ENCODE measurements at places on chromosomes 5 and 9.
A peak's percentile ranks its signal among the peaks of the same experiment; 100 is the strongest.

- peak; percentile 67 for DNase-seq
These were observed 177.2 kb downstream of the OSTF1 start for GRCh38 chr9:75265525-75265972.

- DNase-seq: no peak
These were observed 5.8 kb upstream of the PSMB7 start for GRCh38 chr9:124420991-124421543.

- DNase-seq: no peak
These were observed 33.5 kb downstream of the SEMA4D start for GRCh38 chr9:89464300-89464901.

- no peak for DNase-seq
These were observed 24.9 kb downstream of the ATOX1 start for GRCh38 chr5:151733358-151734063.

- no peak for DNase-seq
These were observed 1026.9 kb downstream of the MAT2B start for GRCh38 chr5:164532235-164532900.

GRCh38 chr5:68257210-68257609 is 41.7 kb downstream of the PIK3R1 start:
- DNase-seq: no peak

DNA sequence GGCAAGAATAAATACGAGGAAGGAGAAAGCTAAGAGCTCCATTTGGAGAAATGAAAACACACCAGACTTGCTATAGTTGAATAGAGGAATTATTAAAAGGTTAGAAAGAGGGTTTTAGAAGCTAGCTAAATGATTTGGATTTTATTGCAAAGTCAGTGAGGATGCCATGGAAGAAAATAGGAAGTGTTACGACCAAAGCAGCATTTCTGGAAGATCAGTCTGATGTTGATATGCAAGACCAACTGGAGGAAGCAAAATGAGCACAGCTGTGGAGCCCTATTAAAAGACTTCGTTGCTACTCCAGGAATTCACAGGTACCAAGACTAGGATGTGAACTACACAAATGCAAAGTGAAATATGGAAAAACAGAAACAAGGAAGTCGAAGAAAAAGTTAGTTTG is 2.1 kb downstream of the DHX29 start:
- DNase-seq: no peak

DNA sequence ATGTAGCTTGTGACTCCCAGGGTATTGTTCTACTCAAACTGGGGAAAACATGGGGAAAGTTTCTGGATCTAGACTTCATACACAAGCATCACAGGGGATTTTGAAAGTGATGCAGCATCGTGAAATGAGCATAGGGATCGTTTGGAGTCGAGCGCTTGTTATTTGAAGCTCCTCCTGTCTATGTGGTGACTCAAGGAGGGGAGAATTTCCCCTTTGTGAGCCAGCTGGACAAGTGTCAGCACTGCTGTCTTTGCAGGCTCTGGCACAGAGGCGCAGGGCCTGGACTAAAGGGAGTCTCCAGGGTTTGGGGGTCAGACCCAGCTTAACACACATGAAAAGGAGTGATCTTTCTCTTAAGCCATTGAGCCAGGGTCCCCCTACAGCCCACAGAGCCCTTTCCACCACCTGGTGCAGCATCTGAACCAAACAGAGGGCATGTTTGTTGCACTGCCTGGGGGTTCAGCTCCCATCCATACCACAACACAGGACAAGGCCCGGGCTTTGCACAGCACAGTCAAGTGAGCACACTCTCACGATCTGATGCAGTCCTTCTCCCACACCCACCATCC is 51.0 kb downstream of the IRF1 start:
- no peak for DNase-seq

Data from A673 (cell line).